ENCODE measurements at places on chromosomes 12 and 14.

- no peak for DNase-seq
These were observed 2.2 kb downstream of the TMEM132C start for GRCh38 chr12:128269181-128269591.

- no peak for DNase-seq
These were observed 83.5 kb downstream of the SLC25A47 start for GRCh38 chr14:100406505-100407131.

DNA sequence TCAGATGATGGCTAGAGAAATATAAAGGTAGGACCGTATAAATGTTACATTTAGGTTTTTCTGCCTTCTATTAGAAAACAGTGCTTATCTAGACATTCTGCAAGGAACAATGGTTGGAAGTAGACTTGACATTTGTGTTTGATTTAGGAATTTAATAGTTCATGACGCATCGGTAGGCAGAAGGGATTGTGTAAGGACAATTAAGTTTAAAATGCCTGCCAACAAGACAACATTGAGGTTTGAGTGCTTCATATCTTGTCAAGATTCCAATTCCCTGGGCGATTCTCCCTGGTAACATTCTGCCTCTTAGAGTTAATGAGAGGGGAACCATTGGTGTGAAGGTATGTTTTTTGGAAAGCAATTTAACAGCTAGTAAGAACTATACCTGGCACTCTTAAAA lies 186.8 kb upstream of the RBM19 start:
- DNase-seq, result no peak

DNA sequence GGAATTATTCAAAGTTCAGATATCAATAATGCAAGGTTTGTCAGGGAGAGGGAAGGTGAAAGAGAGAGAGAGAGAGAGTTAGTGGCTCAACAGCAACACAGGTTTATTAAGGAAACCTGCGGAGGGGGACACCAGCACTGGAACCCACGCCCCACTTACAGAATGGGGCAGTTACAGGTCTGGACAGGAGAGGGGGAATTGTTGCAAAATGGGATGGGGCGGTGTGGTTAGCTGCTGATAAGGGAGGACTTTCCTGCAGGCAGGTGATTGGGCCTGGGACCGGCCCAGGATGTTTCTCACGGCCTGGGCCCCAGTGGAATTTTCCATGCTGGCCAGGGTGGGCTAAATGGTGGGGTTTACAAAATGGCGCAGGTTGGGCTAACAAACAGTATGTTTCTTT lies 278.2 kb upstream of the SLC16A7 start:
- no peak for DNase-seq

GRCh38 chr14:49549881-49550280 lies 36.3 kb downstream of the RPS29 start:
- DNase-seq, result peak; percentile 32

- no peak for DNase-seq
These were observed 2.3 kb downstream of the LRRC74A start for GRCh38 chr14:76828339-76829012.

GRCh38 chr12:52691076-52691840 lies 11.1 kb upstream of the KRT1 start:
- no peak for DNase-seq

- no peak for DNase-seq
These were observed 72.2 kb downstream of the CLIP1 start for GRCh38 chr12:122350141-122350848.

DNA sequence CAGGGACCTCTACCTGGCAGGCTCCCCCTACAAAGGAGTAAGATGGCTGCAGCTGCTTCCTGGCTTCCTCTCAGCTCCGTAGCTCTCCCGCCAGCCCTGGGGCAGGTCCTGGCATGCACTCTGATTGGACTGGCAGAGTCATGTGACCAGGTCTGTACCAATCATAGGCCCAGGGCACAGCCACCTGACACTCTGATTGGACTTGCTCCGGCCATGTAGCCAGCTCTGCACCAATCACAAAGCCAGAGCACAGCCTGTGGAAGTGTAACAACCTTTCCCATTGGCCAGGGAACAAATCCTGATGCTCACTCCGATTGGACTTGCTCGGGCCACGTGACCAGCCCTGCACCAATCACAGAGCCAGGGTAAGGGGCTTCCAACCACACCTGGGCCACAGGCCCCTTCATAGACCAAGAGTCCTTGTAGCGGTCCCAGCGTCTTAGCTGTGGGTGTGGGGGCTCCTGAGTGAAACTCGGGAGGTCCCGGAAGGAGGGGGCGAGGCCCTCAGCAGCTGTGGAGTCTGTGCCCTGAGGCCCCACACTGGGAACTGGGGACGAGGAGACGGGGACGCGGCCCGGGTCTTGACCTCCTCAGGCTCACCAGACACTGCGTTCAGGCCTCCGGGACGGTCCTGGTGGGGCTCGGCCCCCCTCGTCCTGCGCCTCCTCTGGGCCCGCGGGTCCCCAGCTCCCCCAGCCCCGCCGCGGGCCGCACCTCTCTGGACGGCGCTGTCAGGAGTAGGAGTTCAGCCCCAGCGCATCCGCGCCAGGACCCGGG lies 210.6 kb downstream of the ADGRD1 start:
- DNase-seq, result no peak

DNA sequence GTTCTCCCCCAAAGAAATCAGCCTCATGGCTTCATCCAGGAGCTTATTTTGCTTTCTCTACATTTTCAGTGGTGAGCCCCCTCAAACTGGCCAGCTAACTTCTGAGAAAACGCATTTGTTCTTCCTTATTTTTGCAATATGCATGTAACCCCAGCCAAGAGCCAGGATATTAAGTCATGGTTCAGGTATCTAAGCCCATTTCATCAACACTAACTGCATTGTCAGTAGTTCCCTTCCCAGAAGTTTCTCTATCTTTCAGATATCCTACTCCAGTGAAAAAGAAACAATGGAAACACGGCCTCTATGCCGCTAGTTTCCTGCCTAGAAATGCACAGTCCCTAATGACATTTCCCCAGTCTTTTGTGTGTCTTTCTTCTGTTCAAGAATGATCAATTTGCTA lies 102.8 kb upstream of the RASSF8 start:
- no peak for DNase-seq

DNA sequence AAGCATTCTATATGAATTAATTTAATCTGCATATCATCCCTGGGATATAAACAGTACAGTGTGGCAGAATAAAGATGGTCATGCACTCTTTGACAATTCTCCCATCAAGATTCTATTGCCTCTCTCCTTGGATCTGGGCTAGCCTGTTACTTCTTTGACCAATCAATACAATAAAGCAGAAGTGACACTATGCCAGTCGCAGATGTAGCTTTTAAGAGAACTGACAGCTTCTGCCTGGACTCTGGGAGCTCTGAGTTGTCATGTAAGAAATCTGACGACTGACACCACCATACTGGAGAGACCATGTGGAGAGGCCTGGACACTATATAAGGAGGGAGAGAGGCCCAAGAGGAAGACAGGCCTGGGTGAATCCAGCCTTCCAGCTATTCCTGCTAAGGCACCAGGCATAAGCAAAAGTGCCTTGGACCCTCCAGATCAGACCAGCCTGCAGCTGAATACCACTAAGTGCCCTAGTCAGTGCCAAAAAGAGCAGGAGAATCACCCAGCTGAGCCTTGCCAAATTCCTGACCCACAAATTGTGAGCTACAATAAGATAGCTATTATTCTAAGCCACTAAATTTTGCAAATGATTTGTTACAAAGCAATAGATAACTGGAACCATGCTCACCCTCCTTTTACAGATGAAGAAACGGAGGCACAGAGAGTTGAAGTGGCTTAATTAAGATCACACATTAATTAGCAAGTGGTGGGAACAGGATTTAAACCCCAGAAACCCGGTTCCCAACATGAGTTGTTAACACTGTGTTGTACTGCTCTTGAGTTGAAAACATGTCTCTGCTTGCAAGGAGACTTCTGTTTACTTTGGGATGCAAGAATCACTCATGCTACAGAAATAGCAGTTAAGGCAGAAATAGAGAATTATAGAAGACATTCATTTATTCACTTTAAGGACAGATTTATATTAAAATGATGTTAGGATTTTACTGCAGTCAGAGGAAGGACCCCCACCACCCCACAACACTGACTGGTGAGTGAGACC lies 84.6 kb downstream of the RIN3 start:
- no peak for DNase-seq

GRCh38 chr14:94295360-94296180 lies 2.5 kb upstream of the SERPINA10 start:
- no peak for DNase-seq

DNA sequence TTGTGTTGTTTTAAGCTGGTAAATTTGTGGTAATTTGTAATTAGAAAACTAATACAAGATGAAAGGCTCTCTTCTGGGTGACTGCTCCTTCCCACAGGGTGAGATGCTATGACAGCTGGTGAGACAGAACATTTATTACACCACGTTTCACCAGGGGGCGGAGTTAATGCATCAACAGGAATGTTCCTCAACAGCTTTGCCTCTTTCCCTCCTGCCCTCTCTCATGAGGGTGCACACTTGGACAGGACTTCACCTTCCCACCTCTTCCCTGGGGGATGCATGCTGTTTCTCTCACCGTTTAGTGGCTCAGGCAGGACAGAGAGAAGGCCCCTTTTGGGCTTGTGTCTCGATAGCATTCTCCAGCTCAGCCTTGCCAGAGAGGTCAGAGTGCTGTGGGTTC lies 13.4 kb upstream of the PPP1R1A start:
- no peak for DNase-seq

GRCh38 chr14:70721542-70721941 lies 79.8 kb downstream of the TTC9 start:
- no peak for DNase-seq

DNA sequence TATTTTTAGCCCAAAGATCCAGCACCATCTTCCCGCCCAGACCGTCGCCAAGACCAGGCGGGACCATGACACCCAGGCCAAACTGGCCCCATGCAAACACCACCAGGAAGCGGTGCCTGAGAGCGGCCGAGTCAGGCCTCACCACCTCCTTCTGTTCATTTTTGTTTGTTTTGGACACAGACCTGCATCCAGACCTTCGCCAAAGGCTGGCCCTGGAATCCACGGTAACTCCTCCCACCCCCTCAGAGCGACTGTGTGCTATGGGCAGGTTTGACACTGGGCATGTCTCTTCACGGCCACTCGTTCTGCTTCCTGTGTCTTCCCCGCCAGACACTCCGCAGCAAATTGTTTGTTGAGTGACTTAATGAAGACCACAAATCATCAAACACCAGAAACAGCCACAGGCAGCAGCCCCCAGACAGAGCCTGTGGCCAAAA lies 47.1 kb downstream of the NCOR2 start:
- no peak for DNase-seq

GRCh38 chr12:58028294-58028693 lies 86.9 kb downstream of the ATP23 start:
- no peak for DNase-seq

DNA sequence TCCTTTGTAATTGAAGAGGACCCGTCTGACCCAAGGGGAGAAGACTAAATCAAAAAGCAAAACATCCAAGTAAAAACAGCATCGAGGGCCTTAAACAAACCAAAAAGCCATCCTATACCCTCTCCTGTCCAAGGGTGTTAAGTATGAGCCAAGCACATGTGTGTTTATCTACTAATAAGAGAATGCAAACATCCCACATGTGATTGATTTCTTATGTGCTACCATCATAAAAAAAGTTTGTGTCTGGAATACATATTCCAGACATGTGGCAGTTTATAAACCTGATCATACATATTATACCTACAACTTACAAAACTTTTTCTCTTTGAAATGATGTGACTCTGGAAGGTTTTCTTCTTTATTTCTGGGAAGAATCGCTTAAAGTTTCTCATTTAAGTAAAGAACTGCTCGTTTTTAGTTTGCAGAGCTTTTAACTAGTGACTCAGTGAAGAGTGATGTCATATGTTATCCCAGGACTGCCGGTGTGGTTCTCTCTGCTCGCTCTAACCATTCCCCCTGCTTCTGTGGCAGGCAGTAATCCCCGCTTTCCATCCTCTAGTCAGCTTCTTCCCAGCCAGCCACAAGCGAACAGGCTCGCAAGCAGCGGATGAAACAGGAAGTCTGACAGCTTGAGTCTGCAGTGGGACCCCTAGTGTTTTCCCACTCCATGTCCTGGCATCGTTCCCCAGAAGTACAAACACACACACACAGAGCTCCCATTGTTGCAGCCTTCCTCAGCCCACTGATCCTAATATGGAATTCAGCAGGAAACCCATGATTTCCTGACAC lies 431 bp upstream of the RHOJ start:
- DNase-seq, result peak; percentile 9

DNA sequence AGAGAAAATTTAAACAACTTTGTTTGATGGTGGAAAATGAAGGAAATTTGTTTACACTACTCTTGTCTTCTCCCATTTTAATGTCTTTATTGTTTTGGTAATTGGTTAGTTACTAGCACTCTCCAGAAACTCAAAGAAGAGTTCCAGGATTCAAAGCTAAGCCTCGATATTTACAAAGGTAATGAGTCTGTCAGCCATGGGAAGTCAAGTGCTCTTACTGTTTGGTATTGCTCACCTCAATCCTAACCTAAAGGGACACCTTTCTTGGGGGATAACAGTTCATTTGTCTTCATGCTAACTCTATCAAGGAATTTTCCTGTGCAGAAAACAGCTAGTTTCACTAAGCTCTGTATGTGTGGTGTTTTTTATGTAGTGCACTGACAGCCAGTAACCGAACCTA lies 222.9 kb upstream of the LMO3 start:
- peak; percentile 57 for DNase-seq

- no peak for DNase-seq
These were observed 137.7 kb downstream of the MON2 start for GRCh38 chr12:62604373-62604772.

- DNase-seq, result no peak
These were observed 18.7 kb downstream of the GRIN2B start for GRCh38 chr12:13962699-13963098.

DNA sequence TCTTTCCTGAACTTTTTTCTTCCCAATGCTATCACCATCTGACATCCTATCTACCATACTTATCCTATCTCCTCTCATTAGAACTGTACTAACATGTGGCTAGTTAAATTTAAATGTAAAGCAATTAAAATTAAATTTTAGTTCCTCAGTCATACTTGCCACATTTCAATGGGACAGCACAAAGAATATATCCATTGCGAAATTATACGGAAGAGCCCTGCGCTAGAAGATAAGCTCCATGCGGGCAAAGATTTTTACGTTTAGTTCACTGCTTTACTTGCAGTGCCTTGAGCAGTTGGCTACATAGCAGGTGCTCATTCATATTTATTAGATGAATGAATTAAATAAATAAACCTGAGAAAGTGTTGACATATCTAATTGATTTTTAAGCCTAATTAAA lies 33.1 kb downstream of the SEC23A start:
- no peak for DNase-seq

DNA sequence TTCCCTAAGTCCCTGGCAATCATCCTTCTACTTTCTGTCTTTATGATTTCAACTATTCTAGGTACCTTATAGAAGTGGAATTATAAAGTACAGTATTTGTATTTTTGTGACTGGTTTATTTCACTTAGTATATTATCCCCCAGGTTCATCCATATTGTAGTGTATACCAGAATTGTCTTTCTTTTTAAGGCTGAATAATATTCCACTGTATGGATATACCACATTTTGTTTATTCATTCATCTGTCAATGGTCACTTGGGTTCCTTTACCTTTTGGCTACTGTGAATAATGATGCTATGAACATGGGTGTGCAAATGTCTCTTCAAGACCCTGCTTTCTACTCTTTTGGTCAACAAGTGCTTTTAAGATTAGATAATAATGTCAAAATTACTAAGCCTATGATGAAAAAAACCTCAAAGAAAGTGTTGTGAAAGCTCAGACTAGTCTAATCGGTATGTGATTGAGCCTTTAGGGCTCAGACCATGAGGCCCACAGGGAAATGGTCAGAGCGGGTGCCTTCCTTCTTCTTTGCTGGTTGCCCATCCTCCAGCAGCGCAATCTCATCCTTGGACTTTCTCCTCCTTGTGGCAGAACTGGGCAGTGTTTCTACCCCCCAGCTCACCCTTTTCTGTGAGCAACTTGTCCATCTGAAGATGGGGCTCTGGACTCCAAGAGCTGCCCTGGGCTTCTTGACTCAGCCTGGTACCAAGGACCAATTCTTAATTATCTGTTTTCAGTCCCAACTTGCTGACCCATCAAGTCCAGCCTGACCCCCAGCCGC lies 105.4 kb downstream of the TTC8 start:
- DNase-seq, result no peak
